ENCODE measurements at places on chromosomes 7 and 10.

- peak; percentile 31 for DNase-seq
Observed at GRCh38 chr7:121994625-121995410, 121.9 kb downstream of the PTPRZ1 start.

- no peak for DNase-seq
Observed at GRCh38 chr10:110488940-110489339, 8.8 kb upstream of the DUSP5 start.

- DNase-seq: no peak
Observed at GRCh38 chr10:75633568-75633967, 202.1 kb downstream of the LRMDA start.

- no peak for DNase-seq
Observed at GRCh38 chr7:148650232-148650858, 48.4 kb upstream of the CUL1 start.

DNA sequence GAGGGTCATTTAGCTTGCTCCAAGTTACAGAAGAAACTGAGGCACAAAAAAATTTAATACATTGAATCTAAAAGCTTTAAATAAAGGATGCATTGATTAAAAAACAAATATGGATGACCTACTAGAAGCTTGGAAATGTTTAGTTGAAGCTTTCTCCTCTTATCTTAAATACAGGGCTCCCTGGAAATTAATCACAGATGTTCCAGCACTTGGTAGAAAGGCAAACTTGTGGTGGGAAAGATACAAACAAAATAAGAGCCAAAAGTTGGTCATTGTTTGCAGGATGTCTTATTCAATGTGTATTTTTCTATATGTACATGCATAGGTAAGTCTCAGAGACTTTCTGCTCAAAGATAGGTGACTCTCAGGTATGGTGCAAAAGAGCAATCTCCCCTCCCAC, 40.7 kb upstream of the LYZL1 start:
- no peak for DNase-seq

Measured in NCI-H187 (cell line).